Stimulated activated CD8-positive, alpha-beta memory T cell treated with anti-CD3 and anti-CD28 coated beads, Interleukin-12 subunit alpha, Interleukin-12 subunit beta, amount 100 ng/mL, for 1 hour (primary cell): ENCODE measurements at places on chromosomes 5 and 9.

- no peak for DNase-seq
Observed at GRCh38 chr5:97141031-97141430, 1.4 kb downstream of the LIX1 start.

- DNase-seq = no peak
Observed at GRCh38 chr5:109496112-109496511, 86.3 kb upstream of the PJA2 start.

- no peak for DNase-seq
Observed at GRCh38 chr5:73912821-73913271, 286.9 kb downstream of the ARHGEF28 start.

GRCh38 chr5:172807766-172808311, 26.2 kb upstream of the ERGIC1 start:
- no peak for DNase-seq

GRCh38 chr5:1820381-1820780, 19.2 kb downstream of the NDUFS6 start:
- no peak for DNase-seq

- no peak for DNase-seq
Observed at GRCh38 chr5:39186289-39186688, 33.1 kb downstream of the FYB1 start.

DNA sequence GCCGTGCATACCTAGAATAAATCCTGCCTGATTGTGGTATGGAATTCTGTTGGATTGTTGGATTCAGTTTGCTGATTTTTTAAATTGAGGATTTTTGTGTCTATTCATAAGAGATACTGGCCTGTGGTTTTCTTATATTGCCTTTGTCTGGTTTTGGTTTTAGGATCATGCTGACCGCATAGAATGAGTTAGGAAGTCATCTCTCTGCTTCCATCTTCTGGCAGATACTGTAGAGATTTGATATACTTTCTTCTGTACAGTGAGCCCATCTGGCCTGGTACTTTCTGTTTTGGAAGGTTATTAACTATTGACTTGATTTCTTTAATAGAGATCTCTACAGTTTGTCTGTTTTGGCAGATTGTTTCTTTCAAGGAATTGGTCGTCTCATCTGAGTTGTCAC, 14.7 kb downstream of the CEP72 start:
- DNase-seq = no peak

- DNase-seq = no peak
Observed at GRCh38 chr9:110555551-110556331, 23.8 kb downstream of the SVEP1 start.

DNA sequence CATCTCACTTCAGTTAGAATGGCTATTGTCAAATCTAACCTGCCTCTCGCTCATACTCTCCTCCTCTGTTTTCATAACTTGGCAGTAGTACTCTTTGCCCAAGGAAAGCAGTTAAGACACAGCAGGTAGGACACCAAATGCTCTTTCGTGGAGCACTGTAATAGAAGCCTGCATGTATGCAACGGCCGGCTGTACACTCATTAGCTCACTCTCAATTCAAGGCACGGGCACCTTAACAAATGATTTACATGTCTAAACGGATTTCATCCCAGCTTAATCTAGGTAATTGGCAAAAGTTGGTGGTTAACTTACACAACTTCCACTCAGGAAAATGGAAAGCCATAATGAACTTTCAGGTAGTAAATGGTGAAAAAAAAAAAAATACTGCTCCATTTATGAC, 14.9 kb downstream of the DEPDC1B start:
- no peak for DNase-seq

- no peak for DNase-seq
Observed at GRCh38 chr5:178312880-178313282, 80.3 kb upstream of the PHYKPL start.

GRCh38 chr5:6572825-6573380, 59.9 kb downstream of the NSUN2 start:
- DNase-seq = no peak

DNA sequence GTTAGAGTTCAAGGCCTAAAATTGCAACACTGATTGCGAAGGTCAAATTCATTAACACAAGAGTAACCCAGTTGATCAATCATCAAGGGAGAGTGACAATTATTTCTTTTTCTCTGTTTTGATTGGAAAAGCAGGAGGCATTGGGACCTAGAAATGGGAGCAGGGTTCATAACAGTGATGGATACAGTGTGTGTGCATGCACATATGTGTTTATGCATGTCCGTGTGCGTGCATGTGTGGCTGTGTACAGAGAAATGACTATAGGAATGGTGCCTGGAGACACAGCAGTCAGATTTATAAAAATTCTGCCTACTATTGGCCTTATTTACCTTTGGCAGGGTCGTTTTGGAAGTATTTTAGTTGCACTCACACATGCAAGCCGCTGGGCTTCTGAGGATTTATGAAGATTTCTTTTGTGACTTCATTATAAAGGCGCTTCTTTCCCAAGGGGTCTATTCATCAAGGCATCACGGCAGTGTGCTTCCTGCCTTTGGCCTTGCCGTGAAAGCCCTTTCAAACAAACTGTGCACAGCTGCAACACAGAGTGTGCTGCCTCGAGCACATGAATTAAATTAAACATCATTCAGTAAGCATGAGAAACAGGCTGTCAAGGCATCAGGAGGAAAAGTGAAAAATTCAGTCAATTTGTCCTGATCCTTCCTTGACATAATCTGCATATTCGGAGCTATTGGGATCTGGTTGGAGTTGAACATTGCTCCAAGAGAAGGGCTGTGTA, 122.8 kb upstream of the PUM3 start:
- no peak for DNase-seq

- no peak for DNase-seq
Observed at GRCh38 chr5:131384616-131385214, 120.9 kb downstream of the CDC42SE2 start.

DNA sequence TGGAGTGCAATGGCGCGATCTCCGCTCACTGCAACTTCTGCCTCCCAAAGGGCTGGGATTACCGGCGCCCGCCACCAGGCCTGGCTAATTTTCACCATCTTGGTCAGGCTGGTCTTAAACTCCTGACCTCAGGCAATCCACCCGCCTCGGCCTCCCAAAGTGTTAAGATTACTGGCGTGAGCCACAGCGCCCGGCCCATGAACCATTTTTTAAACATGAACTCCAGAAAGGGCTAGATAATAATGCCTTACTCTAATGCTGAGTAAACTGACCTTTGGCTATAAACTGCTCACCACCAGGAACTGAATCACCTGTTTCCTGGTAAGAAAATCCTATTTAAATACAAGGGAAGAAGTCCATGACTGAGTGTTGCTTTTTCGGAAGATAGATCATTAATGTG, 23.2 kb upstream of the DAB2 start:
- no peak for DNase-seq

DNA sequence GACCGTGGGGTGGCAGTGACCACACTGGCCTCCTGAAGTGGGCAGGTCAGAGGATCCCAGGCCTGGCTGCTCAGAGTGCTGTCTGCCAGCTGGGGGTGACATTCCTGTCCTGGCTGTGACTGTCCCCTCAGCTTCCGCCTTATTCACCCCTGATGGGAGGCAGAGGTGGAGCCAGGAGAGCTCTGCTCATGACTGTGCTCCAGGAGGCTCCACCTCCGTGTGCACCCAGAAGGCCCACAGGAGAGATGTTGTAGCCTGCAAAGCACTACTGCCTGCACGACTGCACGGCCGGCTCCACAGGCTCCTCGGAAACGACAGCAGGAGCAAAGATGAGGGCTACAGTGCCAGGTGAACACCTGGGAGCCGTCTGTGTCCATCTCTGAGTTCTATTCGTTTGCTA, 60.9 kb downstream of the ROPN1L start:
- no peak for DNase-seq

- no peak for DNase-seq
Observed at GRCh38 chr9:88969646-88970373, 21.5 kb upstream of the S1PR3 start.

DNA sequence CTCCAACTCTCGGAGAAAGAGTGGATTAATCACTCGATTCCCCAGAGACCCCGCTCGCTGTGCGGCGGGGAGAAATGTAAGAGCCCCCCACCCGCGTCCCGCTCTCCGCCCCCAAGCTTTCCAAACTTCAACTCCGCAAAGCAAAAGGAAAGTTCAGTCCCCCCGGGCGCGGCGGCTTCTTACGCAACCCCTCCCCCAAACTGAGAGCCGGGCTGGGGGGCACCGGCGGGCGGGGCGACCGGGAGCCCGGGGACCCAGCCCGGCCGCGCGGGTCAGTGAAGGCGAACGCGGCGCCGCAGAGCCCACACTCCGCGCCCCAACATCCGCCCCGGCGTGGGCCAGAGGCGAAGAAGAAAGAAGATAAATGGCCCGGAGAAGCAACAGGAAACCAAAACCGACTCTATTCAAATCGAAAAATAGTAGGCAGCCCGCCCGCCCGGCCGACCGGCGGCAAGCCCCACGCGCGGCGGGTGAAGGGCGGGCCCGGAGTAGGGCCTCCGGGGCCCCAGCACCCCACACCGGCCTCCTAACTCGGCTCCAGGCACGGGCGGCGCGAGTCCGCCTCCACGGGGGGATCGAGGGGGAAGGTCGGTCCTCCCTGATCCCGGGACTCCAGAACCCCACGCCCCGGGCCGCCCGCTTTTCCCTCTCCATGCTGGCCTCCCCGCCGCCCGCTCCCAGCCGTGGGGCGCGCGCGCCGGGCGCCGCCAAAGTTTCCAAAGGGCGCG, 720 bp downstream of the NOTCH1 start:
- no peak for DNase-seq

DNA sequence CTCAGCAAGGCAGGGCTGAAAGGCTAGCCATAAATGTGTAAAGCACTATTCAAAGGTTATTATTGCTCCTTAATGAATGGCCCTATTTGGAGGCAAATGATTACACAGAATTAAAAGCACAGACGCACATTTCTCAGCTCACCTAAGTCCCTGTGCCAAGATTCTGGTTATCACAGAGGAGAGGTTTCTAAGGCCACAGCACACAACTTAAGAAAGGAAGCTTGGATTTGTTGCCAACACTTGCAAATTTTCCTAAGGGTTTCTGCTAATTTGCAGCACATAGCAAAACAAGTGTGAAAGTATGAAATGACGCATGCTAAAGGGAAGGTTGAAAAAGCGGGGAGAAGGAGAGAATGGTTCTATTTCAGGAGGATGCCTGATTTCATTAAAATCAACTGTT, 834.1 kb upstream of the C9orf72 start:
- no peak for DNase-seq

DNA sequence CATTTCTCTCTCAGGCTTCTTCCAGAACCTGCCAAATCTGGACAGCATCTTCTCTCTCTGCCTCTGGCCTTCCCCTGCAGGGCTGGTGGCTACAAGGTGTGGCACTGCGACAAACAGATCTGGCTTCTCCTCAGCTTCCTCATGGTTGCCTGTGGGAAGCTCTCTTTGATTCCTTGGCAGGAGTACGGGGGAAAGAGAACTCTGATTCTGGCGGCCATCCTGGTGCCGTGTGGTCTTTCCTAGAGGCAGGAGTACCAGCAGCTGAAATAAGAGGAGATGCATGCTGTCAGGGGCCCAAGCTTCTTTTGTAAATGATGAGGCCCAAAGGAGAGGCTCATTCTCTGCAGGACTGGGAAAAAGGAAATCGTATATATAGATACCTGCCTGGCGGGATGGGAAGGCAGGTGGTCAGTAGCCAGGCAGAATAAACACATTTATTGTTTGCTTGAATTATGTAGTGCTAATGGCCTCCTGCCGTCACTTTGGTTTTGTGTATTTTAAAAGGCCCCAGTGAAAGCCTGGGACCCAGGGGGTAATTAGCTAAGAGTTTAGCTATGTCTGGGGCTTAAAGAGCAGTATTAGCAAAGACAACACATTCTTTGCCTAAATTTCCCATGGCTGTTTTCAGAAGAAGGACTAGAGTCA, at the start of gene CER1:
Gene CER1 (minus strand): TSS at position 343 of the 645 bp plus-strand sequence. CDS start 61 bp downstream, at position 282.
- DNase-seq = no peak

GRCh38 chr9:133701321-133701980, 36.7 kb downstream of the SARDH start:
- DNase-seq = no peak

GRCh38 chr9:69805962-69806515, 14.6 kb upstream of the CFAP95 start:
- DNase-seq = no peak

DNA sequence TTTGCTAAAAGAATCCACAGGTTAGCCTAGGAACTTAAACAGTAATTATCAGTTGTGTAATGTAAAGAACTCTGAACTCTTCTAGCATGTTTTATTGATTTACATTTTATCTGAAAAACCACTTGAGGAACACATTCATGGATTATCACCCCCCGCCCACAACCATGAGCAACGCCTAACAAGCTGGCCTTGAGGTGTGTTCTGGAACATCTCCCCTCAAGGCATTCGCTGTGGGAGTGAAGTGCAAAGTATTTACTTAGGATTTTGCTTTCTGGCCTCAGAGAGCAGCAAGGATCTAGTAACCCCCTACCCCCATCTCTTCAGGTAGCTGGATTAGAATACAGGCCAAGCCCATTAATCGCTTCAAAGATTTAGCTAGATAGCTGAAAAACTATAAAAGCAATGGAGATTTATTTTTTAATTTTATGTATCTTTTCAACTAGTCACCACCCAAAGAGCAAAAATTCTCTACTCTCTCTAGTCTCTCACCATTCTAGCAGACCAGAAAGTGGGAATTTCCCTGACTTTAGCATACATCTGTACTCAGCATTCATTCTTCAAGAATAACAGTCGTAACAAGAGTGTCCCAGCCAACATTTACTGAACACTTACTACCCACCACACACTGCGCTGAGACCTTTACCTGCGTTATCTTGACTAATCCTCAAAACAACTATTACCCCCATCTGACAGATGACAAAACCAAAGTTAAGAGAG, 37.2 kb downstream of the DDX31 start:
- no peak for DNase-seq

DNA sequence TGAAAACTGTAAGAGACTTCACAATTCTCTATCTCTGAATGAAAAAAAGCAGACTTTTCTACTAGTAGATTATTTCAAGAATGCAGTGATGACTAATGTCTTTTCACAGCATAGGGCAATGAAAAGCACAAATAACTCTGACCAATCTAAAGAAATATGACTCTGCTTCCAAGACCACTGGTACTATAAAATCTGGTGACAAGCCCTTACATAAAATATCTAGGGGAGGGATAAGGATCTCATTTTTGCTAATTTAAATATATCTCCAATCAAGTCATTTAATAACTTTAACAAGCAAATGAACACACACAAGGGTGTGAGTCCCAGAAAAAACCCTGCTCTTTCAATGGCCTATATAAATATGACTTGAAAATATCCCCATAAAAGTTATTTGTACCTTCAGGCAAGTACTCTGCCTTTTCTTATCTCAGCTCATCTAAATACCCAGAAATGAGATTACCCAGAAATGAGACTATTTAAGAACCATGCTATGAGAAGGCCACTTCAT, 105.2 kb downstream of the GNAQ start:
- DNase-seq = no peak

GRCh38 chr9:26033336-26033735, 355.1 kb upstream of the TUSC1 start:
- no peak for DNase-seq

- DNase-seq = no peak
Observed at GRCh38 chr9:85402551-85402950, 339.2 kb downstream of the AGTPBP1 start.

DNA sequence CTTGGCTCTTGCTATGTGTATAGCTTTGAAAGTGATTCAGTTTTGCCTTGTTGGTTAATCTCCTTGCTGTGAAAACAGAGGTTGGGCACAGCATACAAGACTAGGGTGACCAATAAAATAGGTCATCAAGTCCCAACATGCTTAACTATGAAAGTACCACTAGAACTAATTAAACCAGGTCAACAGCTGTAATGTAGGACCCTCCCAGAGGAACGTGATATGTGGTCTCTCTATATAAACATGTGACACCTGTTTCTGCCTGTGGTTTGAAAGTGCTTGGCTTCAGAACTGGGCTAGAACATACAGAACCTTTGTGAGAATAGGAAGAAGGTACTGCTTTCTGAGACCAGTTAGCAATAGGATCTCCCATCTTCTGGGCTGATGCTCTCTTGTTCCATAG, 297.1 kb downstream of the FBXL7 start:
- no peak for DNase-seq

- no peak for DNase-seq
Observed at GRCh38 chr5:172321593-172321992, 38.0 kb upstream of the UBTD2 start.
